Vein endothelial cell (primary cell): ENCODE measurements at places on chromosomes 11 and 22. TPM values are rescaled to one million over a fixed set of nuclear protein-coding genes. Genes with fewer than 3 reads are reported as not detected.

LDHAL6A gene
- total RNA-seq = not detected in 2 replicates

PLAAT5 gene
- not detected in 2 replicates for total RNA-seq

TOM1 gene
- total RNA-seq = 45.3 and 54.5 TPM in 2 replicates

MS4A1 gene
- not detected in 2 replicates for total RNA-seq

ZNF408 gene
- 11.9 and 17.0 TPM in 2 replicates for total RNA-seq

UBQLN3 gene
- total RNA-seq = not detected in 2 replicates

MS4A6E gene
- total RNA-seq = not detected in 2 replicates
